ENCODE measurements at places on chromosomes 12 and 14.

DNA sequence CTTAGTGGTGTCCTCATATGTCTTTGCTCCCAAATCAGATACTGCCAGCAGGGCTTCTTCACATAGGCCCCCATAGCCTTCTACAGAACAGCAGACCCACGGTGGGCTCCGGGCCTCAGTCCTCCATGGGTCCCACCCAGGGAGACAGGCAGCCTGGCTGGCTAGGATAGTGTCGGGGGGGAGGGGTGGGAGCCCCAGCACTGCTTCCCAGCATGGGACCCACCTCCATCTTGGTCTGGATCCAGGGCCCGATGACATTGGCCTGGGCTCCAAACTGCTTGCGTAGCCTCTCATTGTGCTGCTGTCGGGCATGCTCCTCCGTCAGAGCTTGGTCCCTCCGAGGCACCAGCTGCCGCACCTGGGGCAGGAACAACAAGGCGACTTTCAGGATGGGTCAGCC, 89.4 kb upstream of the ZFP36L1 start:
- no peak for DNase-seq

GRCh38 chr12:101969-102878, 35.7 kb downstream of the IQSEC3 start:
- DNase-seq = no peak

GRCh38 chr12:130301559-130301958, 36.1 kb upstream of the PIWIL1 start:
- DNase-seq = no peak

DNA sequence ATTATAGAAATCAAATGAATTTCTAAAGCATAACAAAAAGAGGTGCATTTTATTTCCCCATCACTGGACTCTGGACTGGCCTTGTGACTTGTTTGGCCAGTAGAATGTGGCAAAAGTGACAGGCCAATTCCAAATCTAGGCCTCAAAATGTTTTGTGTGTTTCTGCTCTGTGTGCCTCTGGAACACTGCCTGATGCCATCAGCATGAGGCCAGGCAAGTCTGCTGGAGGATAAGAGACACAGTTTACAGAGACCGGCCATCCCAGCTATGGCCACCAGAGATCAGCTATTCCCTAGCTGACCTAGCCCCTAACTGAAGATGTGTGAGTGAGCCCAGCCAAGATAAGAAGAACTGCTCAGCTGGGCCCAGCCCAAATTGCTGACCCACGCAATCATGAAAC, 32.9 kb downstream of the ASCL1 start:
- DNase-seq = no peak

GRCh38 chr12:47864646-47865235, 40.1 kb downstream of the VDR start:
- DNase-seq = no peak

- no peak for DNase-seq
These were observed 316.8 kb downstream of the BCL11B start for GRCh38 chr14:98955036-98955740.

GRCh38 chr14:71665157-71665556, 267.1 kb upstream of the RGS6 start:
- DNase-seq = no peak

GRCh38 chr12:77421152-77421551, 355.8 kb upstream of the E2F7 start:
- no peak for DNase-seq
